ENCODE measurements at places on chromosomes 16 and 17.

- no peak for DNase-seq
These were observed 115.5 kb downstream of the PLCG2 start for GRCh38 chr16:81894592-81894991.

GRCh38 chr16:27470567-27471431, 68.8 kb downstream of the IL21R start:
- DNase-seq = no peak

DNA sequence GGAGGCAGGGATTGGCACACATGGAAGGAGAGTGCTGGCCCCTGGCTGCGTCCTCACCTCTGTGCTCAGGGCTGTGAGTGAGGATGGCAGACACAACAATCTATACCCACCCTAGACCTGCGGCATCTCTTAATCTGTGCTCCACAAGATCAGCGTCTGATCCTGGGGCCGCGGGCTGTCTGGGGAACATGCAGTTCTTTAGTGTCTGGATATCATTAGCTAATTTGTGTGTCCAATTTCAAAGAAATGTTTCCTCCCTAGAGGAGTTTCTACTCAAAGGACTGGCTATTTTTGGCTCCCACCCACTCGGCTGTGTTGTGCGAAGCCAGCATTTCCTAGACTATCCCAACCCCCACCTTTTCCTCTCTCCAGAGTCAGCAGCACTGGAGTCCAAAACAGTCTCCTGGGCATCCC, 93.8 kb downstream of the GRIN2A start:
- DNase-seq = no peak

GRCh38 chr16:11256661-11257130, 692 bp upstream of the SOCS1 start:
- DNase-seq = no peak

DNA sequence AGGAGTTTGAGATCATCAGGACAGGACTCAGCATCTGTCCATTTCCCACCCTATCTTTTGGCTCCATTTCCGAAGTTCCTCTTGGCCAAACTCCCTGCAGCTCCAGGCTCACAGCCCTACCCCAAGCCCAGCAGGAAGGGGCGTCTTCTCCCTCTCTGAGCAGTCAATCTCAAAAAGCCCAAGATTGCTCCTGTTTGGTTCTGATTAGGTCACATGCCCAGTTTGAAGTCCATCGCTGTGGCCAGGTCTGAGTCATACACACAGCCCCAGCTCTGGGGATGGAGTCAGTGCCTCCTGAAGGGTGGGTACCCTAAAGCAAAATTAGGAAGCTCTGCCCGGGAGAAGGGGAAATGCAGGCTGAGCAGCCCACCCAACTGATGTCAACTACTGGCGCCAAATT, 23.9 kb downstream of the SNX20 start:
- DNase-seq = no peak

GRCh38 chr17:52147431-52147830, 11.1 kb downstream of the CA10 start:
- DNase-seq = no peak

GRCh38 chr16:57159447-57159846, 26.4 kb downstream of the PSME3IP1 start:
- no peak for DNase-seq

DNA sequence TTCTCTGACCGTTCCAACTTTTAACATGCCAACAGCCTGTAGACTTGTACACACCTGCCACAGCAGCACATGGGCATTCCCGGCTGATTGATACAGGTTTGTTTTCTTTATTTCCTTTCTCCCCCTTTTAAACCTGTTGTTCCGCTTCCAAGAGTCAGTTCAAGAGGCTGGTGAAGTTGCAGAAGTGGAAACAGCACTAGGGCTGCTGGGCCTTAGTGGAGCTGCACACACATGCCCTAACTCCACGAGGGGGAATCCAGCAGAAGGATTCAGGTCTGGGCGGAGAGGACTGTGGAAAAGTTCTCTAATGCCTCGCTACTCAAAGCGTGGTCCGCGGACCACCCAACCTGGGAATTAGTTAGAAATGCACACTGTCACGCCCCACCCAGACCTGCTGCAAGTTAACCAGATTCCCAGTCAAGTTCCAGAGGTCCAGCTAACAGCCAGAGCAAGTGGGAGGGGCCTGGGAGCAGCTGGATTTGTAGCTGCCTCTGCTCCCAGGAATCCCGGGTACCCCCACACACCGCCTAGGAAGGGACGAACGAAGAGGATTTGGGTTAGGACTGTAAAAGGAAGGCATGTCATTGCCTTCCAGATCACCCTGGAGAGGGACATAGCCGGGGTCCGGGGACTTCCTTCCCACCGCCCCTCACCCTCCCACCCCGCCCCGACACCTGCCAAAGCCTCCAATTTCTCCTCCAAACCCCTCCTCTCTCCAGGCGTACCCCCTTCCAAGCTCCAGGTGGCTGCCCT, 542 bp downstream of the SLC39A11 start:
- no peak for DNase-seq

- DNase-seq = no peak
These were observed 38.7 kb upstream of the NUDT7 start for GRCh38 chr16:77683397-77684180.

DNA sequence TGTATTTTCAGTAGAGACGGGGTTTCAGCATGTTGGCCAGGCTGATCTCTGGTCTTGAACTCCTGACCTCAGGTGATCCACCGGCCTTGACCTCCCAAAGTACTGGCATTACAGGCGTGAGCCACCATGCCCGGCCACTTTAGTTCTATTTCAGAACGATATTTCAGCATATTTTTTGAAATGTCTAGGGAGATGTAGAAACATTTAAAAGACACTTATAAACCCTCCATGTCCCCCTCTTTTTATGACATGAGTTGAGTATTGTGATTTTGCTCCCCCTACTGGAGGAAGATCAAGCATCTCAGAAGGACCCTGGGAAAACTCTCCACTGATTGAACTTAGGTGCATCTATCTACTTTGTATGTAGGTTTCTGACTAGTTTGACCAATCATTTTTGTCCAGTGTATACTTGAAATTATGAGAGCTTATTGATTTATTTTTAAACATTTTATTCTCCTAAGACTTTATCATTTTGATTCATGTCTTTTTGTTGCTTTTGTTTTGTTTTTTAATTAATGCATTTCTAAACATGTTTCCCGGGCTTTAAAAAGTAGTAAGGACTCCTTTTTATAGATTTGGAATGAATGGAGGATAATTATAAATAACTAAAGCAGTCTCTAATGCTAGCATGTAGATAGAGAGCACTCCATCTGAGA, 105.1 kb downstream of the CHD9 start:
- DNase-seq = peak; percentile 13

GRCh38 chr16:69365901-69366300, 14.3 kb upstream of the TMED6 start:
- DNase-seq = no peak

DNA sequence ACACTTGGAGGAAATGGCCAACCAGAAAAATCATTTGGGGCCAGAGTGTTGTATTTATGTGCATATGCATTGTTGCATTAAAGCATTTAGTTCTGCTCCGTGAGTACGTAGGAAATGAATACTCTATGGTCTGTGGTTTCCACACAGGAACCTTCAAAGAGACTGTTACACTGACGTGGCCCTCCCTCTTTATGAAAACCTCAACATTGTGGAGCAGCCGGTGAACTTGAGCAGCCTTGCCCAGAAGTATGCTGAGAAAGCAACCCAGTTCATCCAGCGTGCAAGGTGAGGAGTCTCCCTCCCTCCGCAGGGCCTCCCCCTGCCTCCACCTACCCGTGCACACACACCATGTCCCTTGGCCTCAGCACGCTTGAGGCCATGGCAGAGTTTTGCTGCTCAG, 65.2 kb downstream of the ARSG start:
- DNase-seq = peak; percentile 52

- peak; percentile 32 for DNase-seq
These were observed 55.2 kb downstream of the ARSG start for GRCh38 chr17:68346448-68346847.

DNA sequence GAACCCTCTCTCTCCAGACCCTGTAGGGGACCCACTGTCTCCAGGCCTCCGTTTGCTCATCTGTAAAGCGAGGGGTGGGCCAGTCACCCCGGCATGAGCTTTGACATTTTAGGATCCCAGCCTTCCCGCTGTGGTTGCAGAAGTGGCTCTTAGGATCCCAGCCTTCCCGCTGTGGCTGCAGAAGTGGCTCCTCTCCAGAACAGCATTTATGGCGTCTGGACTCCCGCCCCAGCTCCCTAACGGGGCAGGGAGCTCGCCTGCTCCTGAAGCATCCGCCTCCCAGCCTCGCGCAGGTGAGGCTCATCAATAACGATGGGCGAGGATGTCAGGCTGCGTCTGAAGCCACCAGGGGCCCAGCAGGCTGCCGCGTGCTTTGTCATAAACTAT, 222.3 kb upstream of the TNRC6C start:
- DNase-seq = no peak

GRCh38 chr17:13437966-13438779, 163.6 kb downstream of the HS3ST3A1 start:
- DNase-seq = no peak

- no peak for DNase-seq
These were observed 105.4 kb downstream of the FTO start for GRCh38 chr16:53809088-53809932.

DNA sequence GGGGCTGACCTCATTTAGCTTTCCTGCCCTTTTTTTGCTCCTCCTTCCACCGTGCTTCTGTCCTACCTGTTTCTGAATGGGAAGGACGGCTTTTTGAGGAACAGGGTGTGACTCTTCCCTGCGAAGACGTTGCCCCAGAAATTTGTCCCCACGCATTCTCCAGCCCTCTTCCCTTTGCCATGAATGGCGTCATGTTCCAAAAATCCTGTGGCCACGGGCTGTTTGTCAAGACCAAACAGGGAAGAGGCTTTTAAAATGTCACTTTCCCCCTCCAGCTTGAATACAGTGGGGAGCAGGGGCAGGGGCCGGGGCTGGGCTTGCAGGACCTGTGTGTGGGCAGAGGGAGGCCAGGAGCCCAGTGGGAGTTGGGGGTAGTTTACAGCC, 13.9 kb downstream of the MPRIP start:
- no peak for DNase-seq

- DNase-seq = no peak
These were observed 54.3 kb downstream of the NEUROD2 start for GRCh38 chr17:39553341-39553945.

GRCh38 chr16:67364600-67365235, 28.6 kb downstream of the TPPP3 start:
- no peak for DNase-seq

DNA sequence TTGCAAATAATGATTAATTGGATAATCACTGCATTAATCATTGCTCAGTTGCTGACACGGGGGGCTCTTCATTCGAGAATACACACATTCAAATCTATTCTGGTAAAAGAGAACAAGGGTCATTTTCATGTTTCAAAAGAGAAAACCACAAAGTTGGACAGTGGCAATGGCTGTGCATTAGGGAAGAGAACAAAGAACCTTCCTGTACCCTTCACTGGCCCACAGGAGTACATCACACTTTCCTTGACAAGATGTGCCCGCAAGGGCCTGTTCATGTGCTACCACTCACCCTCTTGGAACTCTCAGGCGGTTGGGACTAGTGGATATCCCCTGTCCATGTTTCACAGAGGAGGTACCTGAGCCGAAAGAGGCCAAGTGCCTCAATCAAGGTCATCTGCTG, 223.2 kb downstream of the ZFHX3 start:
- no peak for DNase-seq

- DNase-seq = no peak
These were observed 18.4 kb upstream of the GPRC5C start for GRCh38 chr17:74413491-74413890.

DNA sequence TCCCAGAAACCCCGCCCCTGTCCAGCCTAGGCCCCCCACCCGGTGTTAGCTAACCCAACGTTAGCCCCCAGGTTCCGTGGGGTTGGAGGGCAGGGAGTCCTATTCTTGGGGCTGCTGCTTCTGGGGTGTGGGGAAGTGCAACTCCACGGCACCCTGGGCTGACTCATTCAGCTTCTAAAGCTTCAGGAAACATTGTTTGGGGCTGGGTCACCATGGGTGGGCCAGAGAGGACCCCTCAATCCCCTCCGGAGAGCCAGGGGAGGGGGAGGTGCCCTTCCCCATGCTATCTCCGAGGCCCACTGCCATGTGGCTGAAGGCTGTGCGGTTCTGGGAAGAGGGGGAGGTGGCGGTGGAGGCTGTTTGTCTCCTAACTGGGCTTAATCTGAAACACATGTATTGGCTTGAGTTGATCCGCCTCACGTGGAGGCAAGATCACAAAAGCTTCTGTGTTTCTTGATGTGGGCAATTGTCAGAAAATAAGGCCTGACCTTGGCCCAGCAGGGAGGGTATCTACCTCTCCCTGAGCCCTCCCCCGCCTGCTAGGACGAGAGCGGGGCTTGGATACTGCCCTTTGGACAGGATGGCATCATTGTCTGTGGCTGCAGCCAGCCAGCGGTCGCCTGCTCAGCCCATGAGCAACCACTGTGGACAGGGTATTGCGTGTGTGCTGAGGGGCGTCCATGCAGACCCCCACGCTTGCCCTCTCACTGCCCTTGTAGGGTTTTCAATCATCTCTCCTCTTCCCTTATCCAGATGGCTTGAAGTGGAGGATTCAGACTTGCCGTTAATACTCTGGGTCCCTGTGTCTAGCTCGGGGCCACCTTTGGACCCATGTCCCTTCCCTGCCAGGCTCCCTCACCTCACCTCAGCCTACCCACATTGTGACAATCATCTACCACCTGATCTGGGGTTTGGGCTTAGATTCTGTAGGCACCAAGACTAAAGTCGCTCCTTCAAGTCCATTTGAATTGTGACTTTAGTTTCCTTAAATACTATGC, 1.3 kb downstream of the SERPINF1 start:
- no peak for DNase-seq
